ENCODE measurements at places on chromosomes 1 and 21.

DNA sequence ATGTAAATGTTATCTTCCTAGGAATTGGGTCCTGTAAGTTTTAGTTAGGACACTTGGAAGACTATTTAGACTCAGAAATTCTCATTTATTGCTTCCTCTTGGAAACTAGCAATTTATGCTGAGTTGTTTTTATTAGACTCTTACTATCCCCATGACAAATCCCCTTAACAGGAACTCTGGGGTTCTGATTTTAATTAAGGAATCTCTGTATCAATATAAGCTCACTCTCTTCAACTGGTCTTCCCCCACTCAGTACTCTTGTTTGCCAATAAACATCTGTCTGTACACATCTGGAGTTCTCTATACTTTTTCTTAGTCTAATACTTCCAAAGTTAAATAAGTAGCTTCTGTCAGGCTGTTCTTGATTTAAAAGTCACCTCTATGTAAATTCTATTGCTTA is 64.1 kb upstream of the TBX15 start:
- DNase-seq: no peak

DNA sequence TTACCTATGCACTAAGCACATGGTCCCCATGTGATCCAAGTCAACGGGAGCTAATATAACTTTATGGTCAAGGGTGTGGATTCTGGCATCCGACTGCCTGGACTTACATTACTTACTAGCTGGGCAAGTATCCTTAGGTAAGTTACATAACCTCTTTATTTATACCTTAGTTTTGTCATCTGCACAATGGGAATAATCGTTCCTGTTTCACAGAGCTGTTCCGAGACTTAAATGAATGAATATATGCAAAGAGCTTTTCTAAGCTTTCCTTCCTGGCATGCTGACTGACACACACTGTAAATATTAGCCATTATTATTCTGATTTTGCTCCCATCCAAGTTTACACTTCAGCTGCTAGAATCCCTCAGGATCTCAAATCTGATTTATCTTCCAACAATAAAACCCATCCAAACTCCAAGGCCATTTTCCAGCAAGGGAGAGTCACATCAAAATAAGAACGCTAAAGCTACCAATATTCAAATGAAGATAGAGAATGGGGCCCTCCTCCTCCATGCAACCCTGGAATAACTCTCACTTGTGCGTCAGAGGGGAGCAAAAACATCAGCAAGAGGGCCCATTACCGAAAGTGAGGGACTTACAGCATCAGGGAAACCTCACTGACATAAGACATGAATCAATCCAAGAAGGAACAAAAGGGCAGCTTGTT is 115.6 kb upstream of the KAZN start:
- no peak for DNase-seq

GRCh38 chr1:220056374-220056773 is 10.1 kb upstream of the EPRS1 start:
- DNase-seq: no peak

DNA sequence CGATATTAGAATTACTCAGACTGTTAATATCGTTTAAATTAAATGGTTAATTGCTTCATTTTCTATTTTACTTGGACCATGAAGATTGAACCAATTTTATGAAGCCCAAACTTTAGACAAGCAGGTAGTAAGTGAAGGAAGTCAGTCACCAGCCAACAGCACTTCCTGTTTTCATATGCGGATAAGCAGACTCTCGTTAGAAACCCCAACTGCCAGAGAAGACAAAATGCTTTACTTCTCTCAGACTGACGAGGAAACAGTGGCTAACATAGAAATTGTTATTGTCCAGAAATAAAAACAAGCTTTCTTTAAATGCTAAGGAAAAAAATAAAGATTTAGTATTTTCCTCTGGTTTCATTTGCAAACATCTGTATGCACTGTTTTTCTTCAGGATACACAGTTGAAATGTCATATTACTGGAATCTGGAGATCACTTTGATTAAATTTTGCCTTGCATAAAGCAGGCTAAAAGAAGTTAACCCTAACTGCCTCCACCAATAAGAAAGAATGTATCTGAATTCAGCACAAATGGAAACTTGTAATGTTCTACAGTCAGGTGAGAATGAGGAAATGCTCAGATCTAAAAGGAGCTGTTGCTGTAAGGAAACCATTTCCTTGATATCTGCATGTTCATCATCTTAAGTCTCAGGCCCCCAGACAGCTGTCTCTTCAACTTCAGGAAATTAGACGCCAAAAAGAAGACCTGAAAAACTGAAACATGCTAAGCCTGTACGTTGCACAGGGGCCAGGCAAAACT is 129.8 kb upstream of the SAMSN1 start:
- DNase-seq: no peak

GRCh38 chr1:243605604-243606003 is 244.4 kb downstream of the AKT3 start:
- no peak for DNase-seq

DNA sequence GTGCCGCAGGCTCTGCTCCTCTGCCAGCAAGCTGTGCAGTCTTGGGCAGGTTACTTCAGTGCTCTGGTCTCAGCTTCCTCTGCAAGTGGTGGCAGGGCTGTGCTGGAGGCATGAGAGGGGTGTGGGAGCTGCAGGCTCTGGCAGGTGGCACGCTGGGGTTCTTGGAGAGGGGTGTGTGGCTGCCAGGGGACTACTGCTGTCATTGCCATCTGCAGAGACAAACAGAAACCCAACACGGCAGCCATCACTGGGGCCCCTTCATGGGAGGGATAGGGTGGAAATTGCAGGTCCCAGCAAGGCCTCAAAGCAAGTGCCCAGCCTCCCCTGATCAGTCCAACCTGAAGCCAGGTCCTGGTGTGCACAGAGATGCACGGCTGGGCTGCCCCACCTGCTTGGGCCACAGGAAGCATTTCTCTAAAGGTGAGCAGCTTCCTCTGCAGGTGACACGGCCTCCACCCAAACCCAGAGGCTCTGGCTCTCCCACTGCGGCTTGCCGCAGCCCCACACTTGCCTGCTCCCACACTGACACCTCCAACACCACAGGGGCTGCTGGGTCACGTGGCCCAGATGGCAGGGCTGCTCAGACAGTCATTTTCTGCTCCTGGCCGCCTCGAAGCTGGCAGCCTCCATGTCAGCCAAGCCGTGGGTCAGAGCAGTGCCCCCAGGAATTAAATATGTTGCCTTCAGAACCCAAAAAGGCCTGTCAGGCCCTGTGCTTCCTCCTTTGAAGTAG is 4.1 kb upstream of the COL6A2 start:
- DNase-seq: no peak

DNA sequence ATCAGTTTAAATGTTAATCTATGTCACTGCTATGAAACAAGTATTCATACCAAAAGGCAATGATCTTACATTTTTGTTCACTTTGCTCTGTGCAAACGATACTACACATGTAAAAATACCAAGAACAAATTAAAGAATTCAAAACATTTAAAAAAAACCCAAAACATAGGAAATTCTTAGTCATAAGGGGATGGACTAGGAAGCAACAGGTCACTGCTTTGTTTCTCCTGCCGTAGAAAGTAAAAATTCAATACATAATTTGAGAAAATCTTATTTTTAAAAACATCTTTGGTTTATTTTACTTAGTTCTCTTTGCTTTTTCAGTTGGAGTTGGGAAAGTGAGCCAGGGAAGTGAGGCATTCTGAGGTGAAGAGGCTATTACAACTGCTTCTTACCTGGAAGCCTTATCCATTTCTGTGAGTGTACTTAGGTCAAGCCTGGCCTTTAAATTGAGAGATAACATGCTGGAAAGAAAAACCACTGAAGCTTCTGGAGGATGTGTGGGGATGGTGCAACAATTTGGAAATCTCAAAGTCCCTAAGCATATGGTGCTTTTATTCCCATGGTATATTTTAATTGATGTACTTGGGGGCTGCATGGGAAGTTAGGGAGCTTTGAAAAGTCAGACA is 183.5 kb downstream of the CDC42BPA start:
- no peak for DNase-seq

GRCh38 chr1:245687636-245688535 is 533.1 kb downstream of the KIF26B start:
- no peak for DNase-seq

All from activated T-helper 1 cell treated with Interleukin-2 at 50 U/mL for 16 hours (primary cell).